NB4 (cell line): ENCODE measurements at places on chromosomes 12 and 14.

- no peak for DNase-seq
Measured at GRCh38 chr12:92706594-92706993, 3.8 kb downstream of the PLEKHG7 start.

DNA sequence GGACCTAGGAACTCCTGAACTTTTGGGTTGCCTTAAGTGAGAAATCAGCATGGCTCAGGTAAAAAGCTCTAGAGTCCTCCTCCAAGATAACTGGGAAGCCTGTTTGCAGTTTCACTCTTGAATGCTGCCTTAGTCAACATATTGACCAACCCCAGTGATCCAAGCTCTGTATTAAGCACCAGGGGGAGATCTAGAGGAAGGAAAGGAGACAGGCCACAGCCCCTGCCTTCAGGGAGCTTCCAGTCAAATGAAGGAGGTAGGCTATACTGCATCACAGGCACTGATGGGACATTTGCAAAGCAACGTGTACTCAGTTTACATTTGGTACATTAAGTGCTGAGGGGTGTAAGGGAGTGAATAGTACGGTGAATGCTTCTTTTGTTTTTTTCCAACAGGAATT lies 1.2 kb upstream of the CSAD start:
- no peak for DNase-seq

DNA sequence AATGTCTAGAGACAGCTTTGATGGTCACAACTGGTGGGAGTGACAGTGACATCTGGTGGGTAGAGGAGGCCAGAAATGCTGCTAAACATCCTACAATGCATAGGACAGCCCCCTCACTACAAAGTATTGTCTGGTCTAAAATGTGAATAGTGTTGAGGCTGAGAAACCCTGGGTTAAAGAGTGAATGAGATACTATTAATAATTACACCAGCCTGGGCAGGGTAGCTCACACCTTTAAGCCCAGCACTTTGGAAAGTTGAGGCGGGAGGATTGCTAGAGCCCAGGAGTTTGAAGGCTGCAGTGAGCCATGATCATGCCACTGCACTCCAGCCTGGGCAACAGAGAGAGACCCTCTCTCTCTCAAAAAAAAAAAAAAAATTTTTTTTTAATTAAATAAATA lies 11.1 kb downstream of the SVOP start:
- peak; percentile 18 for DNase-seq

DNA sequence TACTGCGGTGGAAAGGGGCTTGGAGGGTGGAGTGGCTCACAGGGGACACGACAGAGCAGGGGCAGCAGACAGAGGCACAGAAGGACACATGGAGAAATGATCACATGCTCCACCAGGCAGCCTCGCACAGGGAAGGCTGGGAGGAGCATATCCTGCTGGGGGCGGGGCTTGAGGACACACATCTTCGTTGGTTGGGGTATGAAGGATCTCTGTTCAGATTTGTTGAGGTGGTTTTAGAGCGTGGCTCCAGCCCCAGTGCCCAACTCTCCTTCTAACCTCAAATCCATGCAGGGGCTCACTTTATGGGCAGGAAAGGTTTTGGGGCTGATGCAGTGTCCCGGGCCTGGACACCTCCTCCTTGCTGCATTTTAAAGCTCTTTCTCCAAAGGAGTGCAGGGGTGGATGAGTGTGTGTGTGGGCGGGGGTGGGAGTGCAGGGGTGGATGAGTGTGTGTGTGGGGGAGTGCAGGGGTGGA lies 733 bp upstream of the P3H3 start:
- DNase-seq: peak; percentile 63

DNA sequence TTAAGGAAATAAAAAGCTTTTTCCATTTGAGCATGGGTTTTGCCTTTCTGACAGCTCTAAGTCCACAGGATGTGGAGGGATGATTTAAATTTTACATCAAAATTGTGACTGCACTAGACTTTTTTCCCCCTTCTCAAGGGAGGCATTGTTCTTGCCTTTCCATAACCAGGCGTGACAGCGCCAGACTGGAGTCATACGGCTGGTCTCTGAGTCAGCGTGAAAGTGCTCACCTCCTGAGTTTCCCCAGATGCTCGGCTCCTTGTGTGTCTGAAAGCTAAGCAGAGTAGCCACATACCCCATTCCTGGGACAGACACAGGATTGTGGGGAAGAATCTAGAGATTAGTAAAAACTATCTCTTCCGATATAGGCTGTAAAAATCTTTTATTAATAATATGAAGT lies 43.1 kb downstream of the SOX5 start:
- DNase-seq: no peak

- no peak for DNase-seq
Measured at GRCh38 chr12:115859231-115859630, 418.3 kb downstream of the MED13L start.

GRCh38 chr12:44915958-44916357 lies 39.8 kb upstream of the NELL2 start:
- DNase-seq: no peak

DNA sequence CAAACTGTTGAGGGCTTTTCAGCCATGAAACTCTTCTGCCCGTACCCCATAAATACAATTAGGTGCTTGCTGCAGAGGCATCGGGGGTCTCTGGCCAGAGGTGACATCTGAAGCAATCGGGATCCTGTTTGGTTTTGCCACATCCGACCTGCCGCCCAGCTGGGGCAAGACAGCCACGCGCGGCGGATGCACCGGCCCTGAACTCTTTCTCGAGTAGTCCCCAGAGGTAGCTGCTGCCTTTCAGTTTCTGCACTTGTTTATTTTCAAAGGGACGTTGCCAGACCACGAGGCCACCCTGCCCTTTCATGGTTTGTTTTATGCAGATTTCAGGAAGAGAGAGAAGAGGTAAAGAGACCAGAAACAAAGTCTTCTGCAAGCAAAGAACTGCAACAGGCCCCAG lies 10.6 kb upstream of the MLXIP start:
- DNase-seq: peak; percentile 52

DNA sequence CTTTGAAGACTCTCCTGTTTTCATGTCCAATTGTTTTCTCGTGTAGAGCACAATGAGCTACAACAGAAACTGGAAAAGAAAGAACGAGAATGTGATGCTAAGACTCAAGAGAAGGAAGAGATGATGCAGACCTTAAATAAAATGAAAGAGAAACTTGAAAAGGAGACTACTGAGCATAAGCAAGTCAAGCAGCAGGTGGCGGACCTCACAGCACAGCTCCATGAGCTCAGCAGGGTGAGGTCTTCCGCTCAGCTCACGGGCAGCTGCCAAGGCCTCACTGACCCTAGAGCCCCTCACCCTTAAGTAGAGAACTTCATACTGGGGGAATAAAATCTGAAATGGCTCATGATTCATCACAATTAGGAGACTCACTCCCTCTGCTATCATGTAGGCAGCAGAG lies 134.7 kb downstream of the GPR135 start:
- no peak for DNase-seq

- no peak for DNase-seq
Measured at GRCh38 chr12:116996093-116996492, 85.3 kb downstream of the FBXW8 start.

- DNase-seq: no peak
Measured at GRCh38 chr12:61536117-61536516, 724.1 kb upstream of the USP15 start.

- no peak for DNase-seq
Measured at GRCh38 chr12:129854591-129854990, 49.2 kb downstream of the TMEM132D start.

DNA sequence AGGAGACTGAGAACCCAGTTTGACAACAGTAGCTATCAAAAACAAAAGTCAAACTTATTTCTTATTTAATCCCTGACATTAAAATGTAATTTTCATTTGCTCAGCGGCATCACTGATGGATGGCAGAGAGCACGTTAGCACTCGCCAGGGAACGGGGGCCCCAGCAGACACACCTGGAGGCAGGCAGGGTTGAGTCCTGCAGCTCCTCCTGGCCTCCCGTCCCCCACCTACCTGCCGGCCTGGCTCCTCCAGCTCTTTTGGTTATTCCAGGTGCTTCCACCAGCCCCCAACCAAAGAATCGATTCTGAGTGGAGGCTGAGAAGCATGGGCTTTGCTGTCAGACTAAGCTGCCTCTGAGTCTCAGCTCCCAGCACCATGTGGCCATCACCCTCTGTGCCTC lies 113.6 kb downstream of the PHETA1 start:
- DNase-seq: no peak

DNA sequence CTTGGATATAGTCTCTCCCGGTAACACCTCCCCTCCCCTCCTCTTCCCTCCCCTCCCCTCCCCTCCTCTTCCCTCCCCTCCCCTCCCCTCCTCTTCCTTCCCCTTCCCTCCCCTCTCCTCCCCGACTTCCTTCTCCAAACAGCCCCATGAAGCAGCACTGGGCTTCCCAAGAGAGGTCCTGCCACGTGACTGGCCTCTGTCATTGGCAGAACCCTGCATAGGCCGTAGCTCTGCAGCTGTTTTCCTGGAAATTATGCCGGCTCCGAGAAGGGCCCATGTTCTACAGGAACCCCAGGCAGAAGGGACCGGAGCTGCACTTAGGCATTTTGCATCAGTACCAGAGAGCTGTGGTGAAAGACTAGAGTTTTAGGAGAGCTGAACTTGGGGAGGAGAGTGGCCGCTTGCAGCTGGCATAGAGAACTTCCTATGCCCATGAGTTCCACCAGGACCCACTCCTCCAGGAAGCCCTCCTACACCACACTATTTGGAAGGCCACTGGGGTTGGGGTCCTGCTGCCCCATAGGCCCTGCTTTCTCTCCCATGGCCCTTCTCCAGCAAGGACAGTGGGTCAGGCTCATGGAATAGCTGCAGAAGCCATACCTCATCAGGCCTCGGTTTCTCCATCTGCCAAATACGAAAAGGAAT lies 5.1 kb upstream of the TNFAIP2 start:
- peak; percentile 65 for DNase-seq

- DNase-seq: no peak
Measured at GRCh38 chr14:31921721-31922120, 155.4 kb upstream of the ARHGAP5 start.

- peak; percentile 71 for DNase-seq
Measured at GRCh38 chr12:19382111-19382526, 57.2 kb upstream of the AEBP2 start.

DNA sequence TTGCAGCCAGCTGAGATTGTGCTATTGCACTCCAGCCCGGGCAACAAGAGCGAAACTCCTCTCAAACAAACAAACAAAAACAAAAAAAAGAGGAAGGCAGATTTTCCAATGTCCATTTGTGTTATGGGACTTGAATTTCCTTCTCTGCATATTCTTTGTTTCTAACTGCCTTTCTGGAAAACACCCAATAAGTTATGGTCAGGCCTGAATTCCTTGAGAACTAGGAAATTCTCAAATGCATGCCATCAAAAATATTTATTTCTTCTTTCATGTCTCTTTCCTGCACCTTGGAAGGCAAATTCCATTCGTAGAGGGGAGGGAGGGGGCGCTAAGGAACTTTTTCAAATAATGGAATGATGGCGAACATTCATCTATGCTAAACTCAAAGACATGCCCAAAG lies 117.6 kb upstream of the TMCC3 start:
- no peak for DNase-seq

GRCh38 chr12:118980407-118981014 lies 830 bp upstream of the SRRM4 start:
- no peak for DNase-seq
